T-helper 2 cell (primary cell): ENCODE measurements at places on chromosomes 12 and 14.

- DNase-seq = no peak
These were observed 219.8 kb downstream of the SLC41A2 start for GRCh38 chr12:104738331-104738730.

DNA sequence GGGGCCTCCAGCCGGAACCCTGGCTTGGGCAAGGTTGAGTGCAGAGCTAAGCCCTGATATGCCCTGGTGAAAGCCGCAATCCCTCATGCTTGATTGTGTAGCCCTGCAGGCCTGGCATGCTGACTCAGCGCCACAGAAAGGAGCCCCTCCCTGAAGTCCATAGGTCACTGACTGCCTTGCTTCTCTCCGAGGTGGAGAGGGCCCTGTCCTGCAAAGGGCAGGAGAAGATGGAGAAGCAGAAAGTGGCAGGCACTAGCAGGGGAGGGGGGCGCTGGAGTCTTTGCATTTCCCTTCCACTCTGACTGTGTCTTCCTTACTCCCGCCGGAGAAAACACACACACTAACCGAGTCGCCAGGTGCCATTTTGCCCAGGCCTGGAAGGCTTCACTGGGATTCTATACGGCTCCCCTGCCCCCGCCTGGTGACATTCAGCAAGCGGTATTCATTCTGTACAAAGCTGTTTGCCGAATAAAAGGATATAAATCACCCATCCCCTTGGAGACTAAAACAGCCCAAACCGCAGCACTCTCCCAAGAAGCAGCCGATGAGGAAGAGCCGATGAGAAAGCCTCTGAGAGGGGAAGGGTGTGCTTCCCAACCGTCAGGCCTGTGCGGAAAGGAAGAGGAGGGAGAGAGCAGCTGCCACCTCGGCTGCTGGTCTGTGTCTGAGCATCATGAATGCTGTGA is 69.8 kb downstream of the SLC6A12 start:
- no peak for DNase-seq

GRCh38 chr14:72500234-72500838 is 393.6 kb downstream of the DPF3 start:
- no peak for DNase-seq

DNA sequence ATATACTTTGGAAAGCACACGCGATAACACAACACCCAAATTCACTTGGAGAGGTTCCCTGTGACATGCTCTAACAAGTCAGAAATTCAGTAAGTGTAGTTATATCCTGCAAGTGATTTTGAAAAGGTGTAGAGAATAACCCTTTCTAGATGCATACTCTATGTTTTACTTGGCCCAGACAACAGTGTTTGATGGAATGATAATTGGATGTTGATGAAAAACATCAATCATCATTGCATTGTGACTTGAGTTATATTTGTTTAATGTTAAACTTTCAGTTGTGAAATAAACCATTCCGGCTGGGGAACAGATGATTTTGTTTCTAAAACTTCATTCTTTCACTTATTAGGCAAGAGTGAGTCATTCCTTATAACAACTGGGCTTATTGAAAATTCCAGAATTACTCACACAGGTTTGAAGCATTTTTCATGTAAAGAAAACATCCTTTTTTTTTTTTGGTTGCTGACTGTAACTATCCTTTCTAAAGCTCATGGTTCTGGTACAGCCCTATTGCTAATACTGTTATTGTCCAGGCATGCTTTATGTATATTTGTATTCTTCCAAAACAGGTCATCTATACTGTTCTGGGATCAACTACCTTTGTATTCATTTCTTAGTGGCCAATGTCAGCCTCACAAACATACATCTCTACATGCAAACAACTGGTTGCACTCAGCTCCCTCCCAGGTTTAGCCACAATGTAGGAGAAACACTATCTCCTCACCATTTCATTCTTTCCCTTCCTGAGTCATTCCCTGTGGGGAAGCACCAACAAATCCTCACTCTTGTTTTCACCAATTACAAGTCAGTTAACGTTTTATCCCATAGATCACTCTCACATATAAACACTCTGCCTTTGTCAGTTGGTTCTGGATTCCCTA is 121.2 kb upstream of the LRIG3 start:
- no peak for DNase-seq

GRCh38 chr12:1350055-1350933 is 244.1 kb downstream of the FBXL14 start:
- no peak for DNase-seq

DNA sequence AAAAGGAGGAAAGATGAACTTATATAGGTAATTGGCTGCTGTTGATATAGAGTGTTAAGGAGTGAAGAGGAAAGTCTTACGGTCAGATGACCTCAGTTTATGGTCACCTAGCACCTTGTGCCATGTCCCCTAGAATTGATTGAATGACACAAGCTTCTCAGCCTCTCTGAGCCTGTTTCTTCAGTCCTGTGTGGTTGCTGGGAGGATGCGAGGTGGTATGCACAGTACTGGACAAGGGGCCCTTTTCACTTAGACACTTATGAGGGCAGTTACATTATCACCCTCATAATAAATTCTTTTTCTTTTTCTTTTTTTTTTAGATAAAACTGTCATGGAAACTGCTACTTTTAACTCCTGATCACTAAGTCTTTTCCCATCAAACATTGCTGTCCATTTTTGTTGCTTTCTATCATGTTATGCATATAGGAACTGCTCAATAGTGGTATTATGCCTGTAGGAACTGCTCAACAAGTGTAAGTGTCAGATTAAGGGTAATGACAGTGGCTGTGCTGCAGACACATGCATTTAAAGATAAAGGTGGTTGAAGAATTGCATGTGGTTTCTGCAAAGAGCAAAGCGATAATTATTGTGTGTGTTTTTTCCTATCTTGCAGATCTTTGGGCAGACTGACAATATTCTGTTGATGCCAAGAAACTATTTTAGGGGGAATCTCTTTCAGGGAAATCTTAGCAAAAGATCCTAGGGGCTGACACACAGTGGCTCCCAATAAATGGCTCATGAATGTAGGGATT is 11.6 kb downstream of the ANO6 start:
- DNase-seq = no peak

DNA sequence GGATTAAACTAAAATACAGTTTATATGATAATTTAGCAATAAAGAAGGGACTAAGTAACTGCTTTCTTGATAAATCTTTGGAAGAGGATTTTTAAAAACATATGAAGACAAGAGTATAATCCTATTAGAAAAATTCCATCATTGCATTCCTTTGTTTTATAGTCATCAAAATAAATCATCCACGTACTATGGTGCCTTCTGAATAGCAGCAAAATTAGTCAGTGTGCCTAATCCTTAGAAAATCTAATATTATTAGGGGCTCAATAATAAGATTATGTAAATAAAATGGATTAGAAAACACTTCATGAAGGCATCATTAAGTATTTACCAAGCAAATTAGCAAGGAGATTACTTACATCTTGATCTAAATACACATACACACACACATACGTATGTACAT is 102.1 kb downstream of the KCNH5 start:
- no peak for DNase-seq

DNA sequence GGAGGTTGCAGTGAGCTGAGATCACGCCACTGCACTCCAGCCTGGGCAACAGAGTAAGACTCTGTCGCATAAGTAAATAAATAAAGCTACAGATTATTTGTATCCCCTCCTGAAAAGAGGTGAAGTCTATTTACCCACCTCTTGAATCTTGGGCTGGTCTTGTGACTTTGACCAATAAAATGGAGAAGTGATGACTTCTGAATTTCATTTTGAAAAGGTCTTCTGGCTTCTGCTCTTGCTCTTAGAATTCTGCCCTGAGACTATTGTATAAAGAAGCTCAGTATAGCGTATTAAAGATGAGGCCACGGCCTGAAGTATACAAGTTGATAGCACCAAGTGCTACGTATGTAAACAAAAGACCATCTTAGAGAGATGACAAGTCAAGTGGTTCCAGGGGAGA is 88.3 kb upstream of the AMN1 start:
- DNase-seq = no peak

DNA sequence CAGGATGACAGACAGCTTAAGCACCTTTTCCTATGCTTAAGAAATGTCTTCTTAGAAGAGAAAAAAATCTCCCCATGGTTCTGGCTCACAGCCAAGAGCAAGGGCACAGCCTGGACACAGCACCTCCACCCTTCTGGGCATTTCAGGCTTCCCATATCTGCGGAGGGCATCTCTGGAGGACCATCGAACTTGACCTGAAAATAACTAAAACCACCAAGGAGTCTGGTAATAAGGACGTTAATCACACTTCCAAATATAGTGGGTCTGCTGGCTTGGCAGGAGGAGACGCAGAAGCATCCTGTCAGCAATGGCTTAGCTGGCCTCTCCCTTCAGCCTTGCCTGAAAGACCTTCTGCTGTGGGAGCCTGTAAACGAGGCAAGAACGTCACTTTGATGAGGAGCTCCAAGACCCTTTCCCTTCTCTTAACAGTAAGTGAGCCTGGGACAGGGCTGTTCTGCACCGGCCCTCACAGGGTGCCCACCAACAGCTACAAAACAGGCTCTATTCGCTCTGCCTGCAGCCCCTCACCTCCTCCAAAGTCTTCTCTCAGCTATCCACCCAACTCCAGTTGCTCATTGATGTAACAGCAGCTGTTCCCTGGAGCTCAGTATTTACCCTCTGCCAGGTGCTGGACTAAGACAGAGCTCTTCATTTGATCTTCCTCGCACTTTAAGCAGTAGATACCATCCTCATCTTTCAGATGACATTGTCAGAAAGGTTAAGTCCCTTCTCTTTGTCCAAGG is 13.2 kb downstream of the SETD3 start:
- DNase-seq = no peak

DNA sequence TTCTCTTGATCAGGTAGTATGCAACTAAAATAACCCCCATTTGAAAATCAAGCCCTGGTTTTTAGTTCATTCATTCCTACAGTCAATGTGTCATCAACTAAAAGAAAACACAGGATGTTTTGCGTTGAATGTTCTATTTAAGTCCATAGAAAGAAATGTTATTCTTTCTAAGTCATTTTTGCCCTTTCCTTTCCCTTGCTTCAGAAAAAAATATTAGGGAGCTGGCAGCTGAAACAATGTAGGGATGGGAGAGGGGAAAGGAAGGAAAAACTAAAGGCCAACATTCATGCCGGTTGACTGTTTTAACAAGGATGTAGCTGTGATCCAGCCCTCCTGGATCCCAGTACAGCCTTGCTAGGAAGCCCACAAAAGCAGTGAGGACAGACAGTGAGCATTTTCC is 155.1 kb downstream of the BTG1 start:
- DNase-seq = no peak

DNA sequence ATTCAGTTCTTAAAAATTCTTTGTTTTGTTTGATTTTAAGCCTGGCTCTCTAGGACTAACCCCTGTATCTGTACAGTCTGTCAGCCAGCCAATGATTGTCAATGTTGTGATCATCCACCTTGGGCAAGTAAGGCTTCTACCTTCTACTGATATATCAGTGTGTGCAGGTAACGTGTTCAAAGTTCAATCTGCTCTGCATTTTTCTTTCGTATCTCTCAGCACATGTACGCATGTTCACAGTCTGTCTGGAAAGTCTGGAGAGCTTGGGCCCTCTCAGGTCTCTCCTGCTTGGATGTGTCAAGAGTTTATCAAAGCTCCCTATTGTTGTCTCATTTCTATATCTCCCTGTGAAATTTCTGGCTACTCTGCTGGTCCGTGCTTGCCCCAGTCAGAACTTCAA is 138.6 kb upstream of the VRK1 start:
- no peak for DNase-seq

DNA sequence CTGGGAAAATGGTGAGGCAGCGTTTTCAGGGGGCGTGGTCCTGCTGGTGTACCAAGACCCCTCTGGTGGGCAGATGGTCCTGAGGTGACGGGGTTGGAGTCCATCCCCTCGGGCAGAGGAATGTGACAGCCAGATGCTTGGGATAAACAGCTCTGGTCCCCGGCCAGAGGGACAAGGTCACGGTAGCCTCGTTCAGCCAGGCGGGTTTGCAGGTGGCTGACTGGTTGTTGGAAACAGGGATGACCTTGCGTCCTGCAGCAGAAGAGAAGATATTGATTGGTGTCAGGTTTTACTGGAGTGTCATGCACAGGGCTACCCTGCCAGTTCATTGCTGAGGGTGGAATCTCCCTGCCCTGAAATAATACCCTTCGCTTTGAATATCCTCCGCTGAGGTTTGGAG is 43.3 kb downstream of the SLC24A4 start:
- DNase-seq = no peak

GRCh38 chr12:43444940-43445564 is 107.0 kb downstream of the ADAMTS20 start:
- peak; percentile 25 for DNase-seq

DNA sequence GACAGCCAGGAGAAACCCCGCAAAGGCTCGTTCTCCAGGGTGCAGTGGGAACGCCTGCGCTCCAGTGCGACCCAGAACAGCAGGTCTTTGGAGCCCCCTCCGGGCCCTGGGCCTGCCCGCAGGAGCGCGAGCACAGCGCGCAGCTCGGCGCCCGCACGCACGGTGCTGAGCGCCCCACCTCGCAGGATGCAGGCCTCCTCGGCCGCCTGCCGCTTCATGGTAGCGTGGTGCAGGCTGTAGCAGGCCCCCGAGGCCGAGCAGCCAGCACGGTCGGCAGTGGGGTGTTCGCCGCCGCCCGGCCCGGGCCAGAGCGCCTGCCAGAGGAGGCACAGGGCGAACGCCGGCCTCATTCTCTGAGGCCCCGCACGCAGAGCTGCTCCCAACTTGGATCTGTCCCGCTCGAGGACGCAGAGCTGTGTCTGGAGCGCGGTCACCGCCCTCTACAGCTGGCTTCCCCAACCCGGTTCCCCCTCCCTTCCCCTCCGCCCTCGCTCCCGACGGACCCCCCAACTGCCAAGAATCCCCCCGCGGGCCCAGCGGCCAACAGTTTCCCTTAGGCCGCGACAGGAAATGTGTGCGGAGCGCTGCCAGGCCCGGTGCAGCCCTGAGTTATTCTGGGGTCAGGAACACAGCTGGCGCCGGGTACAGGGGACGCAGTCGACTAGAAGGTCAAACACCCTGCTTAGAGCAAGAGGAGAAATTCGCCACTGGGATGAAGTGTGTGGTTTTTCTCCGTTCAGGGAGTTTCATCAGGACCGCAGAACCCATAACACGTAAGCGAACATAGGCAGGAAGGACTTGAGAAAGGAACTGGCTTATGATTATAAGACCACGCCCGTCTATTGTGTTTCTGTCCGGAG is at the start of gene CLEC14A:
Gene CLEC14A (minus strand): TSS at position 421 of the 860 bp plus-strand sequence. CDS start 71 bp downstream, at position 350.
- no peak for DNase-seq

- no peak for DNase-seq
These were observed 188.1 kb upstream of the PRKD1 start for GRCh38 chr14:30115756-30116155.

DNA sequence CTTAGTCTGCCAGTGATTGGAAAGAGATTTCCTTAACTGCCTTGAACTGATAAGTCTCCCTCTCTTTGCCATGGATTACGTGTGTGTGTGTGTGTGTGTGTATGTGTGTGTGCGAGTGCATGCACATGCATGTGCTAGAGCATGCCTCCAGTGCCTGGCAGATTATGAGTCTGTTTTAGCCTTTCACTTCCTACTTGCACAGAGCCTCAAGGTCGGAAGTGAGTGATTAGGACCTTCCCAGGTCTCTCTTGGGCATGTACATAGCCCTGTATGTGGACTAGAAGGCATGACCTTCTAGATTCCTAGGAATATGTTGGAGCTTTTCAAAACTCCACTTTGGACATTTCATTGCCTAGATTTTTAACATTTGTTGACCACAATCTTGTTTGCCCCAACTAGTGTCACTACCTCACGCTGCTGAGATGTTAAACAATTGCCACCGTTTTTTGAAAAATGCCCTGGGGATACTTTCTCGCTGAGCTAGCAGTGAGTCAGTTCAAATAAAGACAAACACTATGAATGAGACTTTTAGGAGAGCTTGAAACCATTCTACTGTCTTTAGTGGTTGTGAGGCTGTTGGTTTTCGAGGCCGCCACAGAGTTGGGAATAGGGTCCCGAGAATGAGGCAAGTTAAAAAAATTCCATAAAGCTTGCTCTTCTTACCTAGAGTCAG is 28.2 kb downstream of the KIAA0586 start:
- DNase-seq = no peak
